ENCODE measurements at places on chromosomes 6 and 20.

GRCh38 chr20:63067721-63068560, 61.2 kb upstream of the BHLHE23 start:
- DNase-seq = no peak

DNA sequence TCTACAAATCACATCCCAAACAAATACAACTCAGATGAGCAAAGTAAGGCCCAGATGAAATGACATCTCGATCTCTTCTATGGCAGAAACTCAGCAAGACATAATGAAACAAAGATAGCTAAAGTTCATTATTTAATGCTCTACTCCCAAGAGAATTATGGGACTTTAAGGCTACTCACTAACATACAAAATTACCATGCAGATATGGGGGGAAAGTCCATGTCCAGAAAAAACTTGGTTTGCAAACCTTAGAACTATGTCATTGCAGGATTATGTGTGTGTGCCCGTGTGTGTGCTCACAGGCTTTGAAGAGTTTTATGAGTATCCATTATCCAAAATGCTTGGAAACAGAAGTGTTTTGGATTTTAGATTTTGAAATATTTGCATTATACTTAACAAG, 34.0 kb downstream of the AKIRIN2 start:
- no peak for DNase-seq

- no peak for DNase-seq
Observed at GRCh38 chr6:15496345-15497131, 166.3 kb downstream of the DTNBP1 start.

- no peak for DNase-seq
Observed at GRCh38 chr6:25874822-25875562, 949 bp upstream of the SLC17A3 start.

GRCh38 chr6:41100871-41101287, 28.1 kb downstream of the NFYA start:
- DNase-seq = no peak

GRCh38 chr6:74410630-74411029, 714.6 kb downstream of the CD109 start:
- DNase-seq = no peak

- no peak for DNase-seq
Observed at GRCh38 chr6:128379577-128379976, 140.8 kb downstream of the PTPRK start.

DNA sequence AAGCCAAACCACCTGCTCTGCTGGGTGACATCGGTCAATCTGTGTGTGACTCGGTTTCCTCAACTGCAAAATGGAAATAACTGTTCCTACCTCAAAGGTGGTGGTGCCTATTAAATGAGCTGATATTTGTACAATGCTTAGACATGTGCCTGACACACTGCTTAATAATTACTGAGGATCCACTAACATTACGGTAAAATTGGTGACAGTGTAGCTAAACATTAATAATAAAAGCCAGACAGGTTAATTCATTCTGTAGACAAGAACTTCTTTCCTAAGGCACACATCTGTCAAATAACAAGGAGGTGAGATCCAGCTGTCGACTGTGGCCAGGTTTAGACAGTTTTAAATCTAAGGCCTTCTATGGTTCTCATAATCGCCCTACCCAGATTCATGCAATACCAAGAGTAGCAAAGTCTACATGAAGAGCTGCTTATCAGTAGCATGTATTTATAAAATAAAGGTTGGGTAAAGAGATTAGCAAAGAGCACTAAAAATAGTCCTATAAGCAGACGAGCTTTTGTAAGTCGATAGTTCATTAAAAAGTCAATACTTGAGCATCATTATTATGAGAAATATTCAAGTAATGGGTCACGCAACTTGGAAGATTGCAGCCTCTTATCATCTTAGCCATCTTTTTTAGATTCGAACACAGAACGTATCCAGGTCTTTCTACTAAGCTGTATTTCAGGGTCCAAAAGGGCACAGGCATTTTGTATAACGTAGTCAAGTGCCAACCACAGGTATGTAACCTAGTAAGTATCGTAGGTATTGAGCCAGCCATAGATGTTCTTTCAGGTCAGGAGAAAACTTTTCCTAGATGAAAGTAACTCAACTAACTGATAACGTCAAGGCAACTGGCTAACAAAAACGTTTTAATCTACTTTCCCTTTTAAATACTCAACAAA, 3.2 kb downstream of the CNKSR3 start:
- DNase-seq = no peak

GRCh38 chr20:39789411-39789810, 827.3 kb downstream of the DHX35 start:
- DNase-seq = no peak

- no peak for DNase-seq
Observed at GRCh38 chr20:4216866-4217265, 201.5 kb upstream of the RNF24 start.

DNA sequence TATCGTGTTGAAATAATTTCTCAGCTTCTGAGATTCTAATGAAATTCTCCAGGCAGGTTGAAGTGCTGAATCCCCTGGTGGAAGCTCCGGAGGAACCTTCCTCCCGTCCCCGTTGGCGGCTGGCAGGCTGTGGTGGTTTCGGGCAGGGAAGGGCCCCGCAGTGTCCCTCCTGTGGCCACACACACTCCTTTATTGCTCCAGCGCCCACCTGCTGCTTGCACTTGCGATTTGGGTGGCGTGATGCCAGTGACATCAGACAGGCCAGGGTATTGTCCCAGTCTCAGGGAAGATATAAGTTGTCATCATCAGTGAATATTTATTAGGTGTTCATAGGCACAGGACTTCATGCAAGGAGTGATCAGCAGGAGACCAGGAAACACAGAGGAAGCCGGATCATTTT, 530.4 kb downstream of the QKI start:
- DNase-seq = no peak

DNA sequence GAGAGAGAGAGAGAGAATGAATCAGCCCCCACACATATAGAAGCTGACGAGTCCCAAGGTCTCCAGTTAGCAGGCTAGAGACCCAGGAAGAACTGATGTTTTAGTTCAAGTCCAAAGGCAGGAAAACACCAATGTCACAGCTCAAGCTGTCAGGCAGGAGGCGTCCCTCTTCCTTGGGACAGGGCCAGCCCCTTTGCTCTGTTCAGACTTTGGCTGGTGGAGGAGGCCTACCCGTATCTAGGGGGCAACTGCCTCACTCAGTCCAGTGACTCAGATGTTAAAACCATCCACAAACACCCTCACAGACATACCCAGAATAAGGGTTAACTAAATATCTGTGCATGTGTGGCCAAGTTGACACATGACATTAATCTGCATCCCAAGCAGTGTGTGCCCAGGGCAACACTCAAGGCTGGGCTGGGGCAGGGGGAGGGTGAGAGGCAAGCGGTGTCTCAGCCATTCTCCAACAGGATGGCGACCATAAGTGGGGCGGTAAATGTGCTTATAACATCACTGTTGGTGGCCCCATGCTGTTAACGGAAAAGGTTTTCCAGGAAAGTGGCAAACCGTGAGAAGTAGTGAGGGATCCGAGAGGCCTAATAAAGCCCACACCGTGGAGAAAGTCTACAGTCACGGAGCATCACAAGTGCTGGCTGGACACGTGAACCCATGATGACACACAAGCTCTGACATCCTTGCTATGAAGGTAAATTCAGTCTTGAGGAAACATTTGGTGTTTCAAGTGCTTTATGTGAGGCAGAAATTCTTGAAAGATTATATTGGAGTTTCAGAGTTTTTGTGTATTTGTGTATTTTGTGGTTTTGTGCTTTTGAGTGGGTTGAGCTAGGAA, 28.1 kb downstream of the RAMACL start:
- DNase-seq = no peak

GRCh38 chr20:51752343-51752951, 15.7 kb downstream of the ATP9A start:
- DNase-seq = no peak

- DNase-seq = no peak
Observed at GRCh38 chr20:48926821-48927220, 5.3 kb downstream of the ARFGEF2 start.

DNA sequence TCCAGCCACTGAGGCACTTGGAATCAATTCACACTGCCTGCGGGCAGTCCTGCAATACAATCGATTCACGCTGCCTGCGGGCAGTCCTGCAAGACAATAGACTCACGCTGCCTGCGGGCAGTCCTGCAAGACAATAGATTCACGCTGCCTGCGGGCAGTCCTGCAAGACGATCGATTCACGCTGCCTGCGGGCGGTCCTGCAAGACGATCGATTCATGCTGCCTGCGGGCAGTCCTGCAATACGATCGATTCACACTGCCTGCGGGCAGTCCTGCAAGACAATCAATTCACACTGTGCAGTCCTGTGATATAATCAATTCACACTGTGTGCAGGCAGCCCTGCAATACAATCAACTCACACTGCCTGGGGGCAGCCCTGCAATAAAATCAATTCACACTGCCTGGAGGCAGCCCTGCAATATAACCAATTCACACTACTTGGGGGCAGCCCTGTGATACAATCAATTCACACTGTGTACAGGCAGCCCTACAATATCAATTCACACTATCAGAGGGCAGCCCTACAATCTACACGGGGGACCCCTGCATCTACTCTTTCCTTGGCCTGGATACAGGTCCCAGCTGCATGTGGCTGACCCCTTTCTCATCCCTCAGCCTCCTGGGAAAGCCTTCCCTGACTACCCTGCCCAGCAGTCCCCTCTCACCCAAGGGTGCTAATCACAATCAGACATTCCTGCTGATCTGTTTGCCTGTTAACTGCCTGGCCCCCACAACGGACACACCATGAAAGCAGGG, 10.4 kb downstream of the TAF4 start:
- DNase-seq = no peak

- DNase-seq = no peak
Observed at GRCh38 chr6:33147807-33148666, 44.2 kb downstream of the COL11A2 start.

DNA sequence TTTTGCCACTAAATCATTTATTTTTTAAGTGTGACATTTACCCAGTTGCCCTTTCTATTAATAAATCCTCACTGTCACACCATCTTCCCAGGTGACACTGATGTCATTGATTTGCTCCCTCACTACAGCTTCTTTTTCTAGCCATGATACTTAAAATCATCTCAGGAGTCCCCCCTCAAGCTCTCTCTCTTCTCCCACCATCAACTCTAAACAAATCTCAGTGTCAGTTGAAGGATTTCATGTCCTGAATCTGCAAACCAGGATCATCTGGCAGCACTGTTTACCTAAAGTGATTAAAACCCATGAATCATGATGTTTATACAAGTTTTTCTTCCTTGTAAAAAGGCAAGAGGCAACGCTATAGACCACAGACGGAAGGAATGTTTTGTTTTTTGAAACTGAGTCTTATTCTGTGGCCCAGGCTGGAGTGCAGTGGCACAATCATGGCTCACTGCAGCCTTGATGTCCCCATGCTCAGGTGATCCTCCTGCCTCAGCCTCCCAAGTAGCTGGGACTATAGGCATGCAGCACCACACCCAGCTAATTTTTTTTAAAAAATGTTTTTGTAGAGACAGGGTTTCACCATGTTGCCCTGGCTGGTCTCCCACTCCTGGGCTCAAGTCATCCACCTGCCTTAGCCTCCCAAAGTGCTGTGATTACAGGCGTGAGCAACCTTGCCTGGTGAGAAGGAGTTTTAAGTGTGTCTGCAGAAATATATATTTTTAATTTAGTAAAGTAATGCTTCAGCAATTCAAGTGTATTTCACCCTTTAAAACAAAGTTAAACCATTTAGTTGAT, 30.1 kb upstream of the SH3BGRL2 start:
- DNase-seq = no peak

- no peak for DNase-seq
Observed at GRCh38 chr20:25532015-25532751, 53.1 kb downstream of the NINL start.

DNA sequence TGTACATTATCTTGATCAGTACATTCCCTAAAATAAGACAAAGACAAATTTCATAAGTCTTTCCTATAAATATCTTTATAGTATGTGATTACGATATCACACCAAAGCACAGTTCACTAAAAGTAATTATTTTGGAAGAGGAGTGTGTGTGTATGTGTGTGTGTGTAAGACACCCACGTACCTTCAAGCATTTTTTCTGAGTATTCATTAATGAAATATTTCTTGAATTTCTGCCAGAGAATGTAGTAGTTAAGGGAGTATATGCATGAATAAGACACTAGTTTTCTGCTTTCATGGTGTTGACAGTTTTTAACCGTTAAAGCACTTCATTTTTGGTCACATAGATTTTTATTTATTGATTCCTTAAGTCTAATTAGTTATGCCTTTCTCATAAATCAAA, 36.8 kb downstream of the MANEA start:
- DNase-seq = no peak

GRCh38 chr6:2877057-2877882, 25.8 kb downstream of the SERPINB9 start:
- DNase-seq = no peak

DNA sequence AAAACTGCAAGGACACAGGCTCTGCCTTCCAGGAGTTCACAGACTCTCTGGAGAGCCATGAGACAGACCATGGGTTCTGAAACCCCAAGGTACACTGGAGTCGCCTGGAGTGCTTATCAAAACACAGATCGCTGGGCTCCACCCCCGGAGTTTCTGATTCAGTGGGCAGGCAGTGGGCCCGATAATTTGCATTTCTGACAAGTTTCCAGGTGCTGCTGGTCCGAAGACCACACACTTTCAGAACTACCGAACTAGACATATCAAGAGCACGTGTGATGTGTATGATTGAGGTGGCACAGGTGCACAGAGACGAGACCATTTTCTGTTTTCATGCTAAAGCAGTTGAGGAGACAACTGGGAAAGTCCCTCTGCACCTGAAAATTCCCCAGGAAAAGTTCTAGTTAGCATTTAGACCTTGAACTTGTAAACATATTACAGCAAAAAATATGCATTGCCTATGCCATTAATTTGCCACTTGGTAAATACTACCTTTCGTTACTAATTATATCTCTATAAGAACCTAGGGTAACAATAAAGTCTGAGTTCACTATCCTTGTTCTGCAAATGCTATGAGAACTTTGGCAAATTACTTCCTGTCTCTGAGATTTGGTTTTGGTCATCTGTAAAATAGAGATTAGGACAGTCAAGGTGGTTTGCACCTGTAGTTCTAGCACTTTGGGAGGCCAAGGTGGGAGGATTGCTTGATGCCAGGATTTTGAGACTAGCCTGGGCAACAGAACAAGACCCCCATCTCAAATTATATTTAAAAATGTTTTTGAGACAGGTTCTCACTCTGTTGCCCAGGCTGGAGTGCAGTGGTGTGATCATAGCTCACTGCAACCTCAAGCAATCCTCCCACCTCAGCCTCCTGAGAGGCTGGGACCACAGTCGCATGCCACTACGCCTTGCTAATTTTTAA, 14.3 kb upstream of the PIM1 start:
- no peak for DNase-seq

DNA sequence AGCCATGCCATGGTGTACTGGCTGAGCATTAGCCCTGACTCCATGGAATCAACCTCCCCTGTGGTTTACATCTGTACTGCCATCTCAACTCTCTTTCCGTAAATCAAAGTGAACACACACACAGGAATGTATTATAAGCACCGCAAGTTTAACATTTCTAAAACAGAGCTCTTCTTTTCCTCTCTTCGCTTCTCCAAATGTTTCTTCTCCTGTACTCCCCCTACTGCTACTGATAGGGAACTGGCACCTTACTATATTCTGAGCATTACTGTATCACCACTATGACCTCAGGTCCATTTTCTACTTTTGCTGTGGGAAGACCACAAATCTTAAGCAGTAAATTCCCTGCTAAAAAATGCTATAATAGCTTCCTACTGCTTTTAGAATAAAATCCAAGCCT, 101.2 kb downstream of the NUS1 start:
- no peak for DNase-seq

Data from NCI-H187 treated with DMSO at 0.1 percent for 48 hours (cell line).